MCF 10A (cell line): ENCODE measurements at places on chromosomes 7 and 10. TPM values are rescaled to one million over a fixed set of nuclear protein-coding genes. Genes with fewer than 3 reads are reported as not detected.

DNA sequence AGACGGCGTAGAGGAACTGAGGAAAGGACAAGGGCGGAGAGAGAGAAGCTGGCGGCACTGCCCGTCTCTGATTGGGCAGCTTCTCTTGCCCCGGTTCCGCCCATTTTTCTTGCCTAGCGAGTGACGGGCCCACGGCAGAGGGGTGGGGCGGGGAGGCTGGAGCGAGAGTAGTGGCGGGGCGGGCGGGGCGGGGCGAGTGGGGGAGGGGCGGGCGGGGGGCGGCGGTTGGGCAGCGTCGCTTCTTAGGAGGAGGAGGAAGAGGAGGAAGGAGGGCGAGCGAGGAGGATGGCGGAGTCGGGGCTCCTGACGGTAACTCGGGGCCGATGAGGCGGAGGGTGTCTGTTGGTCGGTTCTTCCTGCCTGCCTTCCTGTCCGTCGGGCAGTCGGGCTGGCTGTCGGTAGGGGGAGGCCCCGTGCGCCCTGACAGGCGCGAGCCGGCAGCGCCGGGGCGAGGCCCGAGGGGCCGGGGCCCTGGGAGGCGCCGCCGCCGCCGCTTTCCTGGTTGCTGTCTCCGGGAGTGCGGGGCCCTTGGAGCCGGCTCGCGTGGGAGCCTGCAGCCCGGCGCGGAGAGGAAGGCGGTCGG lies at the start of gene SHOC2:
Gene SHOC2, plus strand, starts transcription at position 256 of the 583 bp plus-strand sequence. CDS start 44,755 bp downstream, outside the sequence.
- peak within 1 kb of the TSS; percentile 89 for H3K4me3 ChIP-seq
- peak within 1 kb of the TSS; percentile 100 for H3K27ac ChIP-seq
- peaks cover 28% of the 10 kb centered on the region for H3K4me1 ChIP-seq
- no peaks in the 10 kb centered on the region for H3K27me3 ChIP-seq
- H3K36me3 ChIP-seq = peaks cover 18% of the 10 kb centered on the region

DNA sequence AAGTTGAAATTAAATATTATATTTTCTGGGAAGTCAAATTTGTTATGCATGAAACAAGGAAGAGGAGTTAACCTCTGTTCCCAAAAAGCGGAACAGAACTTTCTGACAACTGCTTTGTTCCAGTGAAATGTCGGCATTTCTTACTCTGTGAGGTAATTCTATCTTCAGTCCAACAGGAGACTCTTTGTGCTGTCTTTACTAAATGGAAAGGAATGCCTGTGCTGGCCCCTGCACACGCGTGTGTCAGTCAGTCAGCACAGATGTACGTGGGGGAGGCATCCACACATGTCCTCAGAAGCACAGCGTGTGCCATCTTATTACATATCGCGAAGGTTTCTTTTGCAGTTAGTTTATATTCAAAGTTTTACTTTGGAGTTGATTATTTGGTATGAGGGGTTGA lies 37.5 kb downstream of the NET1 start:
- H3K36me3 ChIP-seq = peaks cover 41% of the 10 kb centered on the region
- peaks cover 22% of the 10 kb centered on the region for H3K4me1 ChIP-seq
- peak overlapping the region; percentile 89 for H3K27ac ChIP-seq

GNGT1 gene
- total RNA-seq = not detected in 2 replicates

CLRN3 gene
- total RNA-seq = not detected in 2 replicates

CLEC5A gene
- total RNA-seq = not detected in 2 replicates
